SIG-M5 (cell line): ENCODE measurements at places on chromosomes 12 and 14.

GRCh38 chr12:20421421-20421820 lies 53.1 kb downstream of the PDE3A start:
- no peak for DNase-seq

- DNase-seq, result no peak
Observed at GRCh38 chr12:110906985-110907384, 13.4 kb downstream of the MYL2 start.

DNA sequence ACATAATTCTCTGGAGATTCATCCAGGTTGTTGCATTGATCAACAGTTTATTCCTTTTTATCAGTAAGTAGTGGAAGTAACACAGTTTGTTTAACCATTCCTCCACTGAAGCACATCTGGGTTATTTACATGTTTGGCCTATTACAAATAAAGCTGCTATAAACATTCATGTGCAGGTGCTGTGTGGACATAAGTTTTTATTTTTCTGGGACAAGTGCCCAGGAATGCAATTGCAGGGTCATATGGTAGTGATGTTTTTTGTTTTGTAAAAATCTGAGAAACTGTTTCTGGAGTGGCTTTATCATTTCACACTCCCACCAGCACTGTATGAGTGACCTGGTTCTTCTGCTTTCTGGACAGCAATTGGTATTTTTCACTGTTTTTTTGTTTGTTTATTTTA lies 505.4 kb downstream of the CCER1 start:
- no peak for DNase-seq

GRCh38 chr14:103708750-103709187 lies 6.5 kb downstream of the XRCC3 start:
- no peak for DNase-seq

GRCh38 chr14:32950584-32950983 lies 11.9 kb downstream of the NPAS3 start:
- no peak for DNase-seq

GRCh38 chr12:23952071-23952470 lies 2.6 kb upstream of the SOX5 start:
- no peak for DNase-seq

DNA sequence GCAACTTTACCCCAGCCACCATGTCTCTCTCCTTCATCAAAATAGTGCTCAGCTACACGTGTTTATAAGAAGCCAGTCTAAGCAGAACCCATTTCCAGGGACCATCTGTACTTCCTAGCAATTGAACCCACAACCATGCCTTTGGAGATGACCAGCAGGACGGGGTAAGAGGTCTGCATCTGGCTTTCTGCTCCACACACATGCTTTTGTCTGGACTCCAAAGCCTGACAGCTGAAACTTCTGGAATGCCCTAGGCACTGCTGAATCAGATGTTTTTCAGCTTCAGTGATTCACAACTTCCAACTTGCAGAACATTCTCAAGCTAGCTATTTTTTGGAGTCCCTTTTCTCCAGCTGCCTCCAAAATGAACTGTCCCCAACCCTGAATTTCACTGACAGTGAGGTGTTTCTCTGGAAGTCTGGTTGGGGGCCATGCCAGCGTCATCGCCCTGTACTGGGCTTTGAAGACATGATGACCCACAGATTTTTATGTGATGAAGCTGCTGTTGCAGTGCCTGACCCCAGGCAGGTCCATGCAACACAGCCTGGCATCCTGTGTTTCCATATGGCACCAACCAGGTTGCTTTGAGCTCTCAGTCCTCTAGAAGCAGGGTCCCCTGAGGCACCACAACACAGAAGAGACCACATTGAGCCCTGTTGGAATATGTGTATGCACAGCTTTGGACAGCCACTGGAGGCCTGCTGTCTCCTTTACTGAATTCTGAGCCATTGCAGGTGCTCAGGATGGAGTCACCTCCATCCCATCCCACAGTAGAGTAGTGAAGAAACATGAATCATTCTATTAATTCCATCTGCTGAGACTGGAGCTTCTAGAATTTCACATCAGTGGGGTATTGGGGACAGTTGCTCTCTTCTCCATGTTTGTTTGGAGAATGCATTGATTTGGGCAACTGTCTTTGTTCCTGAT lies 80.2 kb downstream of the NUAK1 start:
- no peak for DNase-seq

DNA sequence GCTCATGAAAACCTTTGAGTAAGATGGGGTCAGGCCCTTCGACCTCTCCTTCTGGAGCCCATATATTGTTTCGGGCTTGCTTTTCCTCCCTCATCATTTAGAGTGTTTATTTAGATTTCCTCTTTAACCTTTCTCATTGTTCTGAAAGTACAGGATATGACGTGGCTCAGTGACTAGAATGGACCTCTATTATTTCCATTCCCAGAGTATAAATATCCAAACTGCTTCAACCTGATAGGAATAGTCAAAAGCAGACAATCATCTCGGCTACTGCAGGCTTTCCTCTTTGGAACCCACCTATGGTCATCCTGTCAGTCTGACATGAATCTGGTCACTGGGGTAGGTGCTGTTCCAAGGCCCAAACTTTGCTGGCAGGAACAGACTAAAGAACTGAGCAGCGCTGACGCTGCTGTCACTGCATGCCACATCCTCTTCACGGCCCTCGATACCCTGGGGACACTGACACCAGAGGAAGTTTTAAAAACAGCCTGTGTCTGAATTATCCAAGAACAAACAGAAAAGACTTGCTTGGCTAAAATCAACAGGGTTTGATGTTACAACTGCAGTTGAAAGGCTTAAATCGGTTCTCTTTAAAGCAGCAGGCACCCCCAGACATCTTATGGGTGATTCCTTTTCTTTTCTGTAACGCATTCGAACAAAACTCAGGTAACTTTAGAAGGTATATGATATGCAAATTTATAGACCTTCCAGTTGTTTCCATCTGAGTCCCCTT lies 5.0 kb upstream of the DDX47 start:
- DNase-seq, result no peak

- peak; percentile 8 for DNase-seq
Observed at GRCh38 chr12:57740656-57741412, 2.3 kb upstream of the AGAP2 start.

- no peak for DNase-seq
Observed at GRCh38 chr14:22084393-22085281, 411.0 kb upstream of the OR4E1 start.

DNA sequence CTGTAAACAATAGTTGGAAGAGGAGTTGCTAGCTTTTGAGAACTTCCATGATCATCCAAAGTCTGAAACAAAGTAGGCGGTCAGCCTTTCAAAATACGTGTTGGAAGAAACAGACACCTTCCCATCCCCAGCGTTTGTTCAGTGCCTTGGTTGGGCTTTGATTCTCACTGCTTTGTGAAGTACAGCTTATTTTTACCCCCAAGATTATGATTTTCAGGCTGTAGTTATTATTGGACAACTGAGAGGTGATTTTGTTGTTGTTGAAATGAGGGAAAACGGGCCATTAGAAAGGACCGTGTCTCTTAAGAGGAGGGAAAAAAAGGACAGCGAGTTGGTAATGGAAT lies 921 bp upstream of the CEP83 start:
- DNase-seq, result no peak

DNA sequence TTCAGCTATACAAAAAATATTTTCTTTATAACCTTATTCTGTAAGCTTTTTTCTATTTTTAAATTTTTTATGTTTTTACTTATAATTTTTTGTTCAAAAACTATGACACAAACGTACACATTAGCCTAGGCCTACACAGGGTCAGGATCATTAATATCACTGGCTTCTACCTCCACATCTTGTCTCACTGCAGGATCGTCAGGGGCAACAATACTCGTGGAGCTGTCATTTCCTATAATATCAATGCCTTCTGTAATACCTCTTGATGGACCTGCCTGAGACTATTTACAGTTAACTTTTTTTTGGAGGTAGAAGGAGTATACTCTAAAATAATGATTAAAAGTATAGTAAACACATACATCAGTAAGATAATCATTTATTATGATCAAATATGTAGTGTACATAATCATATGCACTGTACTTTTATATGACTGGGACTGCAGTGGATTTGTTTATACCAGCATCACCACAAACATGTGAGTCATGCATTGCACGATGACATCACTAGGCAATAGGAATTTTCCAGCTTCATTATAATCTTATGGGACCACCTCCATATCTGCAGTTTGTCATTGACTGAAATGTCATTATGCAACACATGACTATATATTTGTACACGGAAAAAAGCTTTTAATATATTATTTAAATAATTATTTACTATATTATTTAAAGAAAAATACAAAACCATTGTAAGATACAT lies 18.5 kb upstream of the PMCH start:
- DNase-seq, result no peak

DNA sequence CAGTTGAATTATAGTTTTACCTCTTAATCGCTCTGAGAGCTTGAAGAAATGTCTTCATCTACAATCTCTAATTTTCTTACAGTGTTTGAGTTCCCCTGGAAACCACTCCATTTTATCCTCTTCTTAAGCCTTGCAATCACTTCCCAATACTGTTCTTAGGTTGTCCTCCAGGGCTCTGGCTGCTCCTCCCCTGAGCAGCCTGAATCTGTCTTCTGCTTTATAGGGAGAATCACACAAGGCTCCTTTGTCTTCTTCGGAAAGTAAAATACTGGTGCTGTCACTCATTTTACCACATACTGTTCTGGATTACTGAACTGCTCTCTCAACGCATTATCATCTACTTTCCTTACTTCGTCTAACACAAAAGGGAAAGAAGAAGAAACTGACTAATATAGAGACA lies 133.7 kb downstream of the MDGA2 start:
- no peak for DNase-seq

DNA sequence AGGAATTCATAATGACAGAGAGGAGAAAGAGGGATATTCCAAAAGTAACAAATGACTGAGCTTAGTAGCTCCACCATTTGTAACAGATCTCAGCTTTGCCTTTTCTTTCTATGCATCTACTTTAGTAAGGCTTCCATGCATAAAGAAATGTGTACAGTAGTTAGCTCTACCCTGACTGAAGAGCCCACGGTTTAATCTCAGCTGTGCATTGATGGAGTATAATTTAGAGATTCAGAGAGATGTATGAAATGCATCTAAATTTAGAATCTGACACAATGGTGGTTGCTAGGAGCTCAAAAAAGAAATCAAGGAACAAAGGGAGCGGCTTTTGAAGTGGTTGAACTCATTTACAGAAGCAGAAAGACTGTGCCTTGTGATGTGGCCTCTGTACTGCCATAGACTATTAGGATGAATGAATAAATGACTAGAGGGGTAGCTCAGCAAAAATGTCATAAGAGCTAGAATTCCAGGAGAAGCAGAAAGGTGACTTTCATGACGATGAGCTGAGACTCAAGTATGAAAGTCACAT lies 838.6 kb downstream of the RPS29 start:
- DNase-seq, result no peak

DNA sequence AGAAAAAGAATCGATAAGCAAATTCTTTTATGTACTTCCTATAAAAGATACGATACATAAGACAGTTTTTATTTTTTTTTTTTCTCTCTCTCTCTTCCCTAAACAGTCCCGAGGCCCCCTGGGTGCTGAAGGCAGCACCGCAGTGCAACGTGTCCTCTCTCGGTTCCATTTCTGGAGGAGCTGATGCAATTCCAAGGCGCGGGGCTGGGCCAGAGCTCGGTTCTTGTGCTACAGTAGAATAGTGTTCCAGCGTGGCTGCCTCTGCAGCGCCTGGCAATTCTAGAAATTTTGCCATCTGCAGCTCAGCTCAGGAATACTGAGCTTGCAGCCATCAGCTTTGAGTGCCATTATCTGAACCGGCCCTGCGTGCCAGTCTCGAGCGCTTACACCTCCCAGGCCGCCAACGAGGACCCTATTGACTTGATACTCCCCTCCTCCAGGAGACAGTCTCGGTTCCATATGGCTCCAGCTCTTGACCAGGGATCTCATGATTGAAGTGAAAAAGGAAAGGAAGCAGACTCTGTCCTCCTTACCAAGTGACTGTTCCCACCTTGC lies 630 bp downstream of the ALDH1L2 start:
- peak; percentile 49 for DNase-seq

GRCh38 chr12:12327802-12328201 lies 22.2 kb downstream of the MANSC1 start:
- DNase-seq, result peak; percentile 24

DNA sequence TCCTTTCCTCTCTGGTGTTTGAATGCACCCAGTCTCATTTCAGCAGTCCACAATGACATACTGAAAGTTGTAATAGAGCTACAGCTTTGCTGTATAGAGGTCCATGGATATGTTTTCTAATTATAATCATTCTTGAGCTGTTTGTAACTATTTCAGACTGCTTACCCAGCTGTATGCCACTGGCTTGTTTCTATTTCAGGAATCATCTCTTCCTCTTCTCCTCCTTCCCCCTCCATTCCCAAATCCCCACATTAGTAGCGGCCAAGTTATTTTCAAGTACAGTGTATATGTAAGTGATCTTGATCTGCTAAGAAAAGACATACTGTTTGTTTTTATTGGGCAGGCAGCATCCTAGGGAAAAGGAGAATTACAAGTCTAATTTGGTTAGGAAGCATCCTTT lies 775.0 kb downstream of the DIO2 start:
- DNase-seq, result no peak

GRCh38 chr12:19886639-19887064 lies 447.4 kb downstream of the AEBP2 start:
- no peak for DNase-seq

DNA sequence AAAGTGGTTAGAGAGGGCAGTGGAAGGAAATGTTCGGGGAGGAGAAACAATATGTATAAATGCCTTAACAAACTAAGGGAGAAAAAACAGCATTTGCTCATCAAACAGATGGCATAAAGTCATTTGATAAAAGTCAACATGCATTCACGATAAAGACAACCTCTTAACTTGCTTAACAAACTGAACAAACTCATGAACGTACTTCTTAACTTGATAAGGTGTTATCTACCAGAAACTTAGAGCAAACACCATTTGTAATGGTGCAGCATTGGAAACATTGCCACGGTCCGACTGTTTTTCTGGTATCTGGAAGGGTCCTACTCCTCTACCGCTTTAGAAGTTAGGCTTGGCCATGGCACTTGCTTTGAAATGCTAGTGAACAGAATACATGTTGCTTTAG lies 4.2 kb upstream of the RPS6KL1 start:
- no peak for DNase-seq

GRCh38 chr14:52922656-52923055 lies 28.2 kb downstream of the FERMT2 start:
- no peak for DNase-seq

DNA sequence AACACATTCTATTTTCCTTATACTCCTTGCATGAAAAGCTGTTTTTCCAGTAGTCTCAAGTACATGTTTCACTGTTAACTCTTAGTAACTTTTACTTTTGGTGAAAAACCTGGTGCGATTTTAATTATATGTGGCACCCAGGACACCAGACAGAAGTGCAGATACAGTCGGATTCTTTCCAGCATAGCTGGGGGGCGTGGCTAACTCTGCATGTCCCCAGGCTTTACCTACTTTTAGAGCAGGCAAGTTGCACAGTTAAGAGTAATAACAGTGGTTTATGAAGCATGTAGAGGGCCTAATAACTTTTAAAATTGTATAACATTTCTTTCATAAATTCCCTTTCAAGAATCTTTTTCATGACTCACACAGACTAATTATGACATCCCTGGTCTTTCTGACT lies 70.7 kb downstream of the HSD17B6 start:
- DNase-seq, result no peak
